LHCN-M2 (cell line): ENCODE measurements at places on chromosomes 3 and 15. TPM values are rescaled to one million over a fixed set of nuclear protein-coding genes. Genes with fewer than 3 reads are reported as not detected.

DNA sequence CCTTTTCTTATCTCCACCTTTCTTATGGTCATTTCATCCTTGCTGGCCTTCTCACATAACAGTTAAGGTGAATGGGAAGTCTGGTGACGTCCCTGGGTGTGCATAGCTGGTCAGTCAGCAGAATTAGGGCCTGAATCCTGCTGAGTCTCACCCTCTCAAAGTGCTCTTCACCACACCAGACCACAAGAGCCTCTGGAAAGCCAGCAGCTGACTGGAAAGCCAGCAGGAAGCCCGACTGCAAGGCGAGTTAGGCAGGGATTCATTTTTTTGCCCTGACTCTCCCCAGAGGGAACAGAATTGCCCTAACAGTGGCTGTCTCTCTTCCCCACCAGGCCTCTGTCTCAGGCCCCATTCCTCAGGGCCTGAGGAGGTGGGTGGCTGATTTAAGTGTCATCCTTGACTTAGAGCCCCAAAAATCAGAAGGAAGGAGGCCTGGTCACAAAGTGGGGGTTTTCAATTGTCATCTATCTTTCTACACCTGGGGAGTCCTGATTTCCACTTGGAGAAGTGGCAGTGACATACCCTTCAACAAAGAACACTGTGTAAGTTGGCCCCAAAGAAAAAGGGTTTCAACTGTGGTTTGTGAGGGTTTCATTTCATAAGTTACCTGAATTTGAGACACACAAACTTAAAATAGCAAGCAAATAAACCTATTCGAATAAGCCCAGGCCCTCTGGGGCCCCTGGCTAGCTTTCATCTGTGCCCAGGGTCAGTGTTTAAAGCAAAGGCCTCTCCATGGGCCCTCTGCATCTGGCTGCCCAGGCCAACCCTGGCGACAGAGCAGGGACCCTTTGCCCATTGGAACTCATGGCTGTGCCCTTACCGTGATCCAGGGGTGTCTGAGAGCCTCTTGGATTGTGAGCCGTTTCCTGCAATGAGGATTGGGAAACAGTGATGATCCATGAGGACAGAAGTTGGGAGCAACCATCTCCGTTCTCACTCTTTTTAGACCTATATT, 90.5 kb upstream of the HERC1 start:
- DNase-seq = peak; percentile 40

- no peak for DNase-seq
Observed at GRCh38 chr15:74319596-74320351, 47.7 kb downstream of the CYP11A1 start.

- DNase-seq = no peak
Observed at GRCh38 chr15:90994059-90994416, 297 bp downstream of the PRC1 start.

DNA sequence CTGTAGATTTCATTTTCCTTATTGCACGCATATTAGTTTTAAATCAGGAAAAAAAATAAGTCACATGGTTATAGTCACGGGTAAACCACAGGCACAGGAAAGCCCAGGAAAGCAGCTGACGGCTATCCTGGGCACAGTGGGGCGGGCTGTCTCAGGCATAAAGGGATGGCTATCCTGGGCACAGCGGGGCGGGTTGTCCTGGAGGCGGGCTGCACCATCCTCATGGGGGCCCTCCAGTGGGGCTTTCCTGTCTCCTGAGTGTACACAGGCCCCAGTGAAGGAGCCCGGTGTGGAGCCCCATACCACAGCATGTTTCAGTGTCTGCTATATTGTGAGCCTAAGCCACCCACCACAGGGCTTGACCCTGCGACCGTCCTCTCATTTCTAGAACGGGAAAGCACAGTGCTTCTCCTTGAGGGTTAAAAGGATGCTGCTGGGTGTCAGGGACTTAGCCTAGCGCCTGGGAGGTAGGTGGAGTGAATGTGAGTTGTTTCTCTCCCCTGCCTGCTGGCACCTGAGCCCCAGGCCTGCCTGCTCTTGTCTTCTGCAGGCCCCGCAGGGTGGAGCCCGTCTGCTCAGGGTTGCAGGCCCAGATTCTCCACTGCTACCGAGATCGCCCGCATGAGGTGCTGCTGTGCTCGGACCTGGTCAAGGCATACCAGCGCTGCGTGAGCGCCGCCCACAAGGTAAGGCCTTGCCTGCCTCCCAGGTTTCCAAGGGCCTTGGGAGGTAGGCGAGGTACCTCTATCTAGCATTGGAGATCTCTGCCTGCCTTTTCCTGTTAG, 25.9 kb upstream of the PLXNA1 start:
- no peak for DNase-seq

LRRIQ4 gene
- not detected in 2 replicates for total RNA-seq

GRCh38 chr3:126964950-126965349, 18.0 kb upstream of the PLXNA1 start:
- no peak for DNase-seq

DNA sequence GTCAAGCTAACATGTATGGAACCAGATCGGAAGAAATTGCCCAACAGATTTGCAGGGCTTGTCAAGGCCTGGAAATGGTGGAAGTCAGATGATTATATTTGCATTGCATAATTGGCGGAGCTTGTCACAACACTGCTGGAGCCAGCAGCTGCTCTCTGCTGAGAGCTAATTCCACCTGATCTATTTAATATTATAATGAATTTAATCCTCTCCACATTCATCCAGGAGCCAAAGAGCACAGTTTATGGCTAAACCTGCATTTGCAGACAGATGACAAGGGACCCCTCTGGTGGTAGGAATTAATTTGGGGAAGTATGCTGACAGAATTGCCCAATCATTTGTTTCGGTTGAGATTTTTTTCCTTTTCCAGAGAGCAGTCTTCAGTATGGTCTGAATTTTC, 730.2 kb downstream of the TUSC7 start:
- DNase-seq = peak; percentile 1

DNA sequence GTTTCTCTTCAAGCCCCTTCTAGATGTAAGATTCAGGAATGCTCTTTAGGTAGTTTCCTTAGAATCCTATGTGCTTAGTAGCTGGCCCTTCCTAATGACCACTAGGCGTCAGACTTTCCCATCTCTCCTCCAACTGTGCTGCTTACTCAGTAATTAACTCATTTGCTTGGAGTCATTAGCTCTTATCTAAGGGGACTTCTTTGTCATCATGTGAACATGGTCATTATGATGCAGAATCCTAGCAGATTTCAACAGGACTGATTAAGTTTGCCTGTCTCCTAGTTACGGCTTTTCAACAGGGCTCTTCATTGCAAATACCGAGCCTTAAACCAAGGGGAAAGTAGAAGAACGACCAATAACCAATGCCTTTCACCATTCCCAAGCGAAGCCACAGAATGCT, 46.4 kb downstream of the GJD2 start:
- DNase-seq = peak; percentile 64

GRCh38 chr3:117277816-117278215, 568.2 kb downstream of the TUSC7 start:
- no peak for DNase-seq

DNA sequence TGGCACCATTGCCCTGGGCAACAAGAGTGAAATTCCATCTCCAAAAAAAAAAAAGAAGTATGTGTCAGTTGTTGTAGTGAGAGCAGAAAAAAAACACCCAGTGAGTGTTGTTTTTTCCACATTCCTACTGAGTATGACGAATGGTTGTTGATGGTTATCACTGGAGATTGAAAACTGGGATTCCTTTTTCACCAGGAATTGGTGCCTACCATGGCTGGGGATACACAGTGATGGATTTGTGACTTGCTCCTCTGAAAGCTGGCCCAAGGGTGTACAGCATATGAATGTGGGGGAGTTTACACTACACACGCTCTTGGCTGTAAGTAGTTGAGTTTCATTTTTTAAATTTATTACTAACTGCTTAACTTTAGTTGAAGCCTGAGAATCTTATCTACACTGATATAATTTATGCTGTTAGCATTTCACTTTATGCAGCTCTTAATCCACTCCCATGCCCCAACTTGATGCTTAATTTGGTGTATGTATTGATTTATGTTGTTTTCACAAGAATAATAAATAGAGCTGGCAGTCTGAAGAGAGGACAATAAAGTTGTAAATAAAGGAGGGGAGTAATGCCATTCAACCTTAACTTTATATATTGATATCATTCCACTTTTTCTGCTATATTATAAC, 56.0 kb upstream of the MME start:
- peak; percentile 22 for DNase-seq

SYNM gene
- total RNA-seq = 5.2 and 5.6 TPM in 2 replicates
